ENCODE measurements at places on chromosomes 5 and 9. TPM values are rescaled to one million over a fixed set of nuclear protein-coding genes. Genes with fewer than 3 reads are reported as not detected.

The IFNA21 gene
- not detected for total RNA-seq

The DAB2IP gene
- total RNA-seq = 27.1 TPM

The C9 gene
- total RNA-seq = not detected

The DND1 gene
- total RNA-seq = 0.66 TPM

The CAVIN4 gene
- 0.19 TPM for total RNA-seq

The RMRP gene
- total RNA-seq = 18,470 TPM
